ENCODE measurements at places on chromosomes 16 and 17.

GRCh38 chr16:73028263-73028662 lies 19.7 kb downstream of the ZFHX3 start:
- no peak for DNase-seq

GRCh38 chr17:59391021-59391420 lies 59.6 kb downstream of the YPEL2 start:
- no peak for DNase-seq

DNA sequence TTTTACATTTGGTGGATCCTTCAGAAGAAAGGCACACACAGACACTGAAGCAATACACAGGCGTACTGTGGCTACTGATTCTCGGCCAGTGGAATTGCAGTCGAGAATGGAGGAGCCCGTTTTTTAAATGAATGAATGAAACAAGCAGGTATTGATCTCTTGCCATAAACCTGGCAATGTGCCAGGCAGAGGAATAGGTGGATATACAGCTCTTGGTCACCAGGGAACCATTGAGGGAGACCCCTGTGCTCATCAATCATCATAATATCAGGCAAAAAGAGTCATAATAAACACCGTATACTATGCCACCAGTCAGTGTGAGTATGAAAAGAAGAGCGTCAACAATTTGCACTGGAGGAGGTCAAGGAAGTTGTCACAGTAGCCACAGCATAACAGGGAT lies 140.3 kb upstream of the FOXF1 start:
- no peak for DNase-seq

GRCh38 chr17:34658811-34659560 lies 79.6 kb downstream of the TMEM132E start:
- DNase-seq, result no peak
